Activated T-helper 1 cell treated with anti-CD3 and anti-CD28 coated beads, Interleukin-12 subunit alpha, Interleukin-12 subunit beta, Interleukin-2, Interleukin-4 antibody, amounts not matched to agents 30 ng/mL and 10 ng/mL and 1 ng/mL, durations not matched to agents 14 hours and 24 hours and 36 hours (primary cell): ENCODE measurements at places on chromosomes 16 and 17.

DNA sequence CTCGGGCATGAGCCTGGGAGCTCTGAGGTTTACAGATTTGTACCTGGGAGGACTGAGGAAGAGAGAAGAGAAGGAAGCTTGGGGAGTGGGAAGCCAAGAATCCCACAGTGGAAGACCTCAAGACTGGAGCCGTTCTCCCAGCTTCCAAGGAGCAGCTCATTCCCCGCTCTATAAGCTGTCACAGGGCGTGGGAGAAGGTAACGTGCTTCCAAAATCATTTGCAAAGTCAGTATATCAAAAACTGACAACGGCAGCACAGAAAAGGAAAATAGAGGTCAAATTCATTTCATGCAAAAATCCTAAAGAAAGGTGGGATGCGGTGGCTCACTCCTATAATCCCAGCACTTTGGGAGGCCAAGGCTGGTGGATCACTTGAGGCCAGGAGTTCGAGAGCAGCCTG is 7.8 kb downstream of the PIK3R5 start:
- peak overlapping the region; percentile 60 for H3K4me3 ChIP-seq
- no peaks in the 10 kb centered on the region for H3K27me3 ChIP-seq
- peak overlapping the region; percentile 57 for H3K27ac ChIP-seq
- peaks cover 89% of the 10 kb centered on the region for H3K4me1 ChIP-seq

GRCh38 chr17:8477715-8478441 is 42.2 kb downstream of the NDEL1 start:
- H3K27ac ChIP-seq = no peak overlapping the region
- no peak for DNase-seq
- no peak overlapping the region for H3K4me3 ChIP-seq
- no peaks in the 10 kb centered on the region for H3K27me3 ChIP-seq

DNA sequence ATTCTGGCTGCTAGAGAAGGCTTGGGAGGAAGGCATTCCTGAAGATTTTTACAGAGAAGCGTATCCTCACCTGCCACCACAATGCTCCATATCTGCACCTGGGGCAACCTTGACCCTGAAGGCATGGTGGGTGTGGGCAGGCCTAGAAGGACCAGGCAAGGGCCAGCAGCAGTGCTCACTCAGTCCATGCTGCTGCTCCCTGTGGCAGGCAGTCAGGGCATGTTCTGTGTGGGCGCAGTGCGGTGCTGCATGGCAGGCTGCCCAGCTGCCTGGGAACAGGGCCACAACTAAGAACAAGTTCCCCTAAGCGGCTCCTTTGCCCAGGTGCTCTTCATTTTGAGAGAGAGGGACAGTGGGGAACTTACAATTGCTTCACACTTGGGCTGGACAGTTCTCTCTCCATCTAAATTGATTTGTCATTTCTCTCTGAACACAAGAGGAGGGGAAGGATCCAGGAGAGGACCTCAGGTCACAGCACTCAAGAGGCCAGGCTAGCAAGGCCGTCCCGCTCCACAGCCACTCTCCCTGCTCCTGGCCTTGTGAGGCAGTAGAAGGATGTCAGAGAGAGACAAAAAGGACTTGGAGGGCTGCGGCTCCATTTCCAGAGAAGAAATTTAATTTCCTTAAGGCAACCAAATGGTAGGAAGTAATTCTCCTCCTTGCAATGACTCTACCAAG is 158.8 kb downstream of the AATF start:
- no peaks in the 10 kb centered on the region for H3K27me3 ChIP-seq
- H3K27ac ChIP-seq = no peak overlapping the region
- DNase-seq = no peak
- peaks cover 22% of the 10 kb centered on the region for H3K36me3 ChIP-seq
- H3K4me3 ChIP-seq = no peak overlapping the region

DNA sequence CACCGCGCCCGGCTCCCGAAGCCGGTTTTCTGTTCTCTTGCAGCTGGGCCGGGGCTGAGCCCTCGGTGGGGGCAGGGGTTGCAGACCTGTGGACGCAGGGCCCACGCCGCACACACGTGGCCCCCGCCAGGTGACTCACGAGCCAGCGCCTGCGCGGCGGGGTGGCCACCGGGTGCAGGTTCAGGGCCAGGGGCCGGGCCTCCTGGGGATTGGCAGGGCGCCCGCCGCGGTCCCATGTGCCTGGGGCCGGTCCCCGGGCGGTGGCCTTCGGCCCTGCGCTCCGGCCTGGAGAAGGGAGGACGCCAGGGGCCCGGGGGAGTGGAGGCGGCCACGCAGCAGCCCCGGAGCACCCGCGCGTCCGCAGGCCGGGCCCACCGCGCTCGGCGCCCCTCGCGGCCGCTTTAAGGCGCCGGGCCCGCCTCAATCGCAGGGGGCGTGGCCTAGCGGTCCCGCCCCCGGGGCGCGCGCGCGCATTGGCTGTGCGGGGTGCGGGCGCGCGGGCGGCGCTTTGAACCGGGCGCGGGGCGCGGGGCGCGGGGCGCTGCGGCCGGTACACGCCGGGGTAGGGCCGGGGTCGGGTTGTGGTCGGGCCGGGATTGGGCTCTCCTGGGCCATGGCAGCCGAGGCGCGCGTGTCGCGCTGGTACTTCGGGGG is at the start of gene SLC25A10:
Gene SLC25A10, plus strand, starts transcription at position 471 of the 654 bp plus-strand sequence. Its CDS starts 143 bp downstream, at position 614.
- H3K27ac ChIP-seq = peak within 1 kb of the TSS; percentile 79
- no peaks in the 10 kb centered on the region for H3K27me3 ChIP-seq
- peak within 1 kb of the TSS; percentile 90 for H3K4me3 ChIP-seq
- peaks cover 13% of the 10 kb centered on the region for H3K4me1 ChIP-seq

- H3K4me3 ChIP-seq = no peak overlapping the region
- H3K36me3 ChIP-seq = peaks cover 28% of the 10 kb centered on the region
- no peak for DNase-seq
Measured at GRCh38 chr17:57420734-57421717, 164.7 kb downstream of the MSI2 start.

DNA sequence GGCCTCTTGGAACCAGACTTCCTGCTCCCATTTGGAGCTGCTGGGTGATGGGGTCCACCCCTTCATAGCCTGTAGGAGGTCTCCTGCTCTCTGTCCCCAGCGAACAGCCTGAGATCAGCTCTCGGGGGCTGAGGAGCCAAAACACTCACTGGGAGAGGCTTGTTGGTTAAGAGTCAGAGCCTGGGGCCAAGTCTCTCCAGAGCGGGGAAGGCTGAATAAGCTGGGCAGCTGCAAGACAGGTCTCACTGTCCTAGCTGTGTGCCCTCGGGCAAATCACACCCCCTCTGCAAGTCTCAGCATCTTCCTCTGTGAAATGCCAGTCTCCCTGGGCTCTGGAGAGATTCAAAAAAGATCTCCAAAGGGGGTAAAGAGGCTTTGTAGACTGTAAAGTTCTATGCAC is 174.6 kb downstream of the WSCD1 start:
- H3K4me3 ChIP-seq = no peak overlapping the region
- no peaks in the 10 kb centered on the region for H3K36me3 ChIP-seq
- H3K27ac ChIP-seq = no peak overlapping the region

DNA sequence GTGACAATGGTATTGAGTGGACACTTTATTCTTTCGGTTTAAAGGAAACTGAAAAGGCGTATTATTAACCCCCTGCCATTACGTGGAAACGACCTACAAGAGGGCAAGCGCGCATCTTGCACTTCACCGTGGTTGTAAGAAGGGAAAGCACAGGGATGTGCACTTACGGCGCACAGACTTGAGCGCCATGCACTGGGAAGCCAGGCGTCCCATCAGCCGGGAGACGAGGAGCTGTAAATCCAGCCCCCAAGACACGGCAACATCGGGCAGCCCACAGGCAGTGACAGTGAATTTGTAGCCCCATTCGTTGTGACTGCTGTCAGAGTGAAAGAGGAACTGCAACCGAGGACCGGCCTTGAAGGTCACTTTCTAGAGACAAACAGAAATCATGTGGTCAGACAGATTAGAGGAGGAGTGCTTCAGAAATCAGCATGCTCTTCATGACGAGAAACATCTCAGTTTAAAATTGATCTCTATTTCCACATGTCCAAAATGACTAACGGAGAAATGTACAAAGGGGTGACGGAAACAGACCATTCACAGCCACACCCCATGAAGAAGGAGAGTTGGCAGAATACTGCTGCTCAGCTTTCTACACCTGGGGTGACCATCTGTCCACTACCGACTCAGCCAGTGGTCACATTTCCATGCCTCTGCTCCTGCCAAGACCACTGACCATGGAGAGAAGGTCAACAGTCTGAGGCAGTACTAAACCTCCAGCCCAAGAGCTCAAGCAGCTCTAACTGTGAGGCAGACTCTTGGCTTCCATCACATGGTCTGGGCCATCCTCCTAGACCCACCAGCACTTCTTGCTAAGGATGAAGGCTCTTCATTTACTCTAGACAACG is 68.6 kb downstream of the ZZEF1 start:
- no peak overlapping the region for H3K27ac ChIP-seq
- H3K36me3 ChIP-seq = peaks cover 58% of the 10 kb centered on the region
- no peaks in the 10 kb centered on the region for H3K4me1 ChIP-seq
- no peak overlapping the region for H3K4me3 ChIP-seq

GRCh38 chr17:17696882-17697633 is 15.8 kb downstream of the RAI1 start:
- DNase-seq = no peak
- H3K4me1 ChIP-seq = peaks cover 55% of the 10 kb centered on the region
- peaks cover 3% of the 10 kb centered on the region for H3K36me3 ChIP-seq
- H3K4me3 ChIP-seq = peak overlapping the region; percentile 17

GRCh38 chr17:31274252-31274651 is 22.8 kb downstream of the OMG start:
- H3K36me3 ChIP-seq = peaks cover 11% of the 10 kb centered on the region
- no peak for DNase-seq
- no peak overlapping the region for H3K27ac ChIP-seq
- H3K27me3 ChIP-seq = no peaks in the 10 kb centered on the region

- H3K27me3 ChIP-seq = no peaks in the 10 kb centered on the region
- no peak overlapping the region for H3K4me3 ChIP-seq
- H3K36me3 ChIP-seq = no peaks in the 10 kb centered on the region
- H3K4me1 ChIP-seq = no peaks in the 10 kb centered on the region
- no peak for DNase-seq
Measured at GRCh38 chr17:2962236-2962635, 101.2 kb downstream of the OR1D5 start.

DNA sequence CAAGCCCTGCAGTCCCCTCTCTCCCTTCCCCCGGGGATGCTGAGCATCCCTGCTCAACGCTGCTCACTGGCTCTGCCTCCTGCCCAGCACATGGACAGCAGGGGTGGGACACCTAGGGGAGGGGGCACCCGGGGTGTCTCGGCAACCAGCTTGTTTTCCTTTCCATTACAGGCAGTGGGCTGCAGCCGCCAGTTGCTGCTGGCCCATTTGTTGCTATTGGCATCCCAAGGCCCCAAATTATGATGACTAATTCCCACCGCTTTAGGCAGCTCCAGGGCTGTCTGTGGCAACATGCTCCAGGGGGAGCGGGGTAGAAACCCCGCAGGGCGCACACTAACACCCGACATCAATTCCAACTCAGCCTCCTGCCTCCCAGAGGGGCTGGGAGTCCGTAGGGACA is 4.9 kb downstream of the SDK2 start:
- no peak overlapping the region for H3K4me3 ChIP-seq
- DNase-seq = no peak
- H3K27ac ChIP-seq = no peak overlapping the region
